ENCODE measurements at places on chromosomes 2 and 18. TPM values are rescaled to one million over a fixed set of nuclear protein-coding genes. Genes with fewer than 3 reads are reported as not detected.

ELOA2 gene
- total RNA-seq: not detected

IL1RN gene
- 0.25 TPM for total RNA-seq

ALLC gene
- not detected for total RNA-seq

NOL4 gene
- total RNA-seq: not detected

REG3A gene
- total RNA-seq: not detected

SERPINB3 gene
- total RNA-seq: not detected

SPATA3 gene
- not detected for total RNA-seq

GRHL1 gene
- total RNA-seq: 0.36 TPM

MPP4 gene
- not detected for total RNA-seq

ASB18 gene
- total RNA-seq: not detected

VAMP5 gene
- 85.3 TPM for total RNA-seq

EFR3B gene
- not detected for total RNA-seq

TPO gene
- not detected for total RNA-seq

TEX51 gene
- total RNA-seq: not detected

CD8B2 gene
- total RNA-seq: 0.08 TPM

NCKAP5 gene
- not detected for total RNA-seq

C1GALT1C1L gene
- not detected for total RNA-seq

SCYGR4 gene
- not detected for total RNA-seq

MZT2A gene
- total RNA-seq: 267 TPM

TMBIM1 gene
- 79.6 TPM for total RNA-seq

REG3G gene
- total RNA-seq: not detected

CCDC141 gene
- 13.0 TPM for total RNA-seq

DSC2 gene
- total RNA-seq: not detected

EML6 gene
- total RNA-seq: 1.2 TPM

PCARE gene
- total RNA-seq: not detected

POTEE gene
- 0.39 TPM for total RNA-seq

CYP1B1 gene
- total RNA-seq: 4.3 TPM

BMP10 gene
- total RNA-seq: not detected

GYPC gene
- 203 TPM for total RNA-seq

MSGN1 gene
- not detected for total RNA-seq

BUB1 gene
- total RNA-seq: 85.8 TPM

SUCLG1 gene
- total RNA-seq: 73.2 TPM

AFF3 gene
- 12.2 TPM for total RNA-seq

C2orf78 gene
- not detected for total RNA-seq

RAD51AP2 gene
- not detected for total RNA-seq

MXD1 gene
- total RNA-seq: 23.6 TPM

CDK15 gene
- total RNA-seq: not detected

FNDC4 gene
- total RNA-seq: not detected

STRN gene
- 36.8 TPM for total RNA-seq

ZNF521 gene
- total RNA-seq: not detected

IL36RN gene
- total RNA-seq: not detected

KCNIP3 gene
- total RNA-seq: not detected

REG1B gene
- total RNA-seq: not detected

KCNG2 gene
- not detected for total RNA-seq

SH3RF3 gene
- 0.43 TPM for total RNA-seq

SGPP2 gene
- 0.38 TPM for total RNA-seq

PELI1 gene
- total RNA-seq: 28.2 TPM

GALR1 gene
- not detected for total RNA-seq

SERPINB12 gene
- total RNA-seq: not detected

All from activated naive CD4-positive, alpha-beta T cell treated with anti-CD3 and anti-CD28 coated beads, Interleukin-2, amount 10 ng/mL, durations not matched to agents 5 hours and 36 hours (primary cell).